Hindlimb muscle (tissue), 1 donor: ENCODE measurements at places on chromosomes 4 and X.

DNA sequence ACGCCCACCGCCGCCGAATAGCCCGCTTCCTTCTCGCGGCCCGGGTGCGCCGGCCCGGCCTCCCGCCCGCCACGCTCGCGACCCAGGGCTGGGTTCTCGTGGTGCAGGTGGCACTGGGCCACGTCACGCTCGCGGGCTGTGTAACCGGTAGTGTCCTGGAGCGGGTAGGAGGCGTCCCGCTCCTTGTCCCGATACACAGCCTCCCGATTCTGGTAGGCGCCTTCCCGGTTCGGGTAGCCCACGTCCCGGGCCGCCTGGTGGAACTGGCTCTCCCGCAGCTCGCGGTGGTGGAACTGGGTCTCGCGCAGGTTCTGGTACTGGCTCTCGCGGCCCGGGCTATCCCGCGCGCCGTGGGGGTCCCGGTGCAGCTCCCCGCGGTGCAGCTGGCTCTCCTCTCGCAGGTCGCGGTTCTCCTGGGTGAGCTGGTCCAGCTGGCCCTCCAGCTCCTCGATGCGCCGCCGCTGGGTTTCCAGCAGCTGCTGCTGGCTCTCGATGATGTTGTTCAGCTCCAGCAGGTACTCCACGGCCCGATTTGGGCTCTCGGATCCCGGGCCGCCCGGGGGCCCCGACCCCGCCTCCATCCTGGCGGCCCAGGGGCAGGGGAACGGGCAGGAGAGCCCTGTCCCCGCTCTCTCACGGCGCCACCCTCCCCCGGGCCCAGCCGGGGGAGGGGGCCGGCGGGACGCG is 39.3 kb upstream of the IQSEC2 start:
- DNase-seq: no peak

- DNase-seq: no peak
Measured at GRCh38 chr4:177297785-177298391, 11.8 kb upstream of the NEIL3 start.

- DNase-seq: no peak
Measured at GRCh38 chr4:173793937-173794510, 264.0 kb upstream of the HAND2 start.

GRCh38 chr4:14749910-14750309 is 252.4 kb upstream of the CPEB2 start:
- no peak for DNase-seq

GRCh38 chr4:47715716-47716416 is 122.0 kb downstream of the CORIN start:
- no peak for DNase-seq

GRCh38 chrX:56343664-56344063 is 111.5 kb downstream of the KLF8 start:
- DNase-seq: no peak

GRCh38 chr4:158462611-158463010 is 59.1 kb upstream of the RXFP1 start:
- no peak for DNase-seq

DNA sequence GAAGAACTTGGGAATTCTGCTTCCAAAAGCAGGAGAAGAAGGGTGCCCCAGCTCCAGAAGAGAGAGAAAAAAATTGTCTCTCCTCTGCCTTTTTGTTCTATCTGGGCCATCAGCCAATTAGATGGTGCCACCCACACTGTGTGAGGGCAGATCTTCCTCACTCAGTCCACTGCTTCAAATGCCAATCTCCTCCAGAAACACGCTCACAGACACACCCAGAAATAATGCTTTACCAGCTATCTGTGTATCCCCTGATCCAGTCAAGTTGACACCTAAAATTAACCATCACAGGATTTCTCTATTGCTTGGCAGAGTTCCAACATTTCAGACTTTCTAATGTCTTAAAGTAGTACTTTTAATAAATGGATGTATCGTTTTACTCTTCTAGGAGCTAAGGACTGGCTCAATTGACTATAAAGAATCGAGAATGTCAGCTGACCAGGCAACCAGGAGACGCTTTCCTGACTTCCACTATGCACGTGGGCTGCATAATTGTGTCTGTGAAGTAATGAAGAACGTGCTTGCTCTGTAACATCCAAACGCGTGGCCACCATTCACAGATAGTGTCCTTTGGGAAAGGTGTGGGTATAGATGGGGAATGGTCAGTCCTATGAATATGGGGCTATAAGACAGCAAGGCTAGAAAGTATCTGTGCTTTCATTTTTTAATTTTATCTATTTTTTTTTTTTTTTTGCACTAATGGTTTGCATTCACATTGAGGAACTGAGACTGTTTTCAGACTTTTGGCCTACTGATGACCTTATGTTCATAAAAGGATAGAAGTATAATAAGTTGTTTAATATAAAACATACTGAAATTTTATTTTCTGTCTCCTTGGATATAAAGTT is 9.9 kb upstream of the SMIM20 start:
- no peak for DNase-seq

GRCh38 chr4:88775529-88775928 is 77.9 kb upstream of the NAP1L5 start:
- no peak for DNase-seq

GRCh38 chr4:55507612-55508011 is 39.1 kb downstream of the CLOCK start:
- no peak for DNase-seq
